NCI-H1436 (cell line): ENCODE measurements at places on chromosomes 3 and 15.

DNA sequence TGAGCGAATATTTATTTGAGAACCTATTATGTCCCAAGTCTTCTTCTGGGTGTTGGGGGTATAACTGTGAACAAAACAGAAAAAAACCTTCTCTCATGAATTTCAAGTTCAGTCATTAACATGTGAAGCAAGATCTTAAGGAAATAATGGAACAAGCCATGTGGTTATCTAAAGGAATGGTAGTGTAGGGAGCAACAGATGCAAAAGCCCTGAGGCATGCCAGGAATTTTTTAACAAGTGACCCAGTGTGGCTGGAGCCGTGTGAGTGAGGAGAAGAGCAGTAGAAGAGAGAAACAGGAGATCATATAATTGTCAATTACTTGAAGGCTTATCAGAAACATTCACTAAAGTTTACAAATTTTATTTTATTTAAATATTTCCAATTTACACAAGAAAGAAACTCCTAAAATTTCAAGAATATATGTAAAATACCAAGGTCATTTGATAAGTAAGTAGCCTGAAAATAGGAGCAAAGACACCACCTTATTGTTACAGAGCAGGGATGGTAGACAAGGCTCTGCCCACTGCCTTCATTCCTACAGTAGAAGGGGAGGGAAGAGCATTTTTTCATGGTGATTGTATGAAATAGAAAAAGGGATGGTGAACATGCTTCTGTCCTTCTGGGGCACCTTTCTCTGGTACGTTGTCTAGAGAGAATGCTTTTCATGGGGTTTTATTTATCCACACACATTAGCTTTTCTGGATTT lies 345.1 kb downstream of the PLOD2 start:
- no peak for DNase-seq

DNA sequence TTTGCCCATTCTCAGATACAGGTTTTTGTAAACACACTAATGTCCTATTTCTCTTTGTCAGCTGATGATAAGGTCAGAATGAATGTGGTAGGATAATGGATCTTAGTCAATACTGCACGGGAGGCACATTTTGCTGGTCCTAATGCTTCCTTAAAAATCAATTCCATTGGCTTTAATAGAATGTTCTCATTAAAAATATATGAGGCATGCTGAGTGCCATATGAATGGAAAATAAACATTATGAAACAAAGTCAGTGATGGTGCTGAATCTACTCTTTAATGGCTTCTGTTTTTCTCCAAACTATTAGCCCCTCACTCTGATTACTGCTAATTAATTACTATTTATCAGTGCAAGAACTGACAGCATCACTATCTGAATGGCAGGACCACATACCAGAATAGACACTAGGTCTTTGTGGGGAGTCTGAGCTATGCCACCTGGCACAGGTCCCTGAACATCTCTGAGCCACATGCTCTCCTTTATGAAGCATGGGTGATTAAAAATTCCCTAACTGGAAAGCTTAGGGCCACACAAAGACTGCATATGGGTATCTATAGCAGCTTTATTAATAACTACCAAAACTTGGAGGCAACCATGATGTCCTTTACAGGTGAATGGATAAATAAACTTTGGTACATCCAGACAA lies 278.9 kb downstream of the MEX3B start:
- DNase-seq, result no peak

DNA sequence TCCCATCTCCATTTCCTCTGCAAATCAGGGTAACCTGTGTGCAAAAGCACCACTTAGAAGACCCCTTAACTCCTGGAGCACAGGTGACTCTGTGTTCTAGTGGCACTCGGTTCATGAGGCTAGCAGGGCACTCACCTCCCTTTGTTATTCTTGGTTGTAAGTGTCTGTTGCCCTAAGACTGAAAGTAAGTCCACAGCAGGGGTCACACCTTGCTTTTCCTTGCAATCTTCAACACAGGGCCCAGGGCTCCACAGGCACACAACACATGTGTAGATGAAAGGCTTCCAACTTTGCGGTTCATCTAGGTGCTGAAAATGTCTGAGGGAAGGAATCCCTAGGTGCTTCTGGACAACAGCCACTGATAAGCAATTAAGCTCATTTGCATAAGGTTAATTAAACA lies 2.9 kb downstream of the RNU6-1 start:
- DNase-seq, result no peak

DNA sequence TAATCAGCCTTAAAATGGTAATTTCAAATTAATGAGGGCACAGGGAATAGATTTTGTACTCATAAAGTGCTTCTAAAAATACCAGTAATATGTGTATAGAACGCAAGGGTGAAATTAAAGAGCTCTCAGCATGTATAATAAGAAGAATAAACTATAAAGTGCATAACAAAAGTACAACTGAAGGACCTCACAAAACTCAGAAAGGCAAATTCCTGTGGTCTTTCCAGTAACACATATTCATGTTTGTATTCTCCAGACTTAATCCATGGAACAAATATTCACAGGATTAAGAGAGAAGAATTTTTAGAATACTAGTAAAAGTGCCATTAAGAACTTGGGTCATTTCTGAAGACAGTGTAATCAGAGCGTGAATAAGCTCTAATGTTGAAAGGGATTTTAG lies 646.3 kb downstream of the CADM2 start:
- DNase-seq, result no peak
